ENCODE measurements at places on chromosomes 7 and 10. TPM values are rescaled to one million over a fixed set of nuclear protein-coding genes. Genes with fewer than 3 reads are reported as not detected.

Gene KLF14
- total RNA-seq: not detected

Gene PROSER2
- total RNA-seq: 15.0 TPM

Gene ADAM12
- 15.5 TPM for total RNA-seq

Gene MUC12
- not detected for total RNA-seq

Gene TMEM236
- total RNA-seq: 0.31 TPM

Gene RGS10
- total RNA-seq: 2.9 TPM

Gene CPN1
- not detected for total RNA-seq

Gene SPDYE6
- total RNA-seq: not detected

Gene OR2A7
- total RNA-seq: not detected

Gene TBC1D12
- total RNA-seq: 16.2 TPM

Gene CFTR
- not detected for total RNA-seq

Gene HOXA1
- total RNA-seq: 5.5 TPM

Gene FAM25G
- total RNA-seq: not detected

Gene CYP26A1
- total RNA-seq: not detected

Gene PTN
- 0.67 TPM for total RNA-seq

Gene SLC12A9
- 13.4 TPM for total RNA-seq

Gene TAS2R38
- total RNA-seq: not detected

Gene HSPA12A
- 5.4 TPM for total RNA-seq

Gene AZGP1
- total RNA-seq: not detected

Gene CYP3A4
- total RNA-seq: 0.11 TPM

Gene CASTOR2
- total RNA-seq: 18.9 TPM

Gene PNLIPRP3
- total RNA-seq: 0.56 TPM

Gene ARMH3
- 7.6 TPM for total RNA-seq

Gene PRRT4
- 4.2 TPM for total RNA-seq

Gene CRHR2
- total RNA-seq: not detected

Gene LIPA
- 45.4 TPM for total RNA-seq

Gene AKR1C1
- 60.1 TPM for total RNA-seq

Gene NDUFA5
- 104 TPM for total RNA-seq

Gene FKBP9
- 200 TPM for total RNA-seq

Gene POMZP3
- 14.6 TPM for total RNA-seq

Gene PNLIPRP1
- not detected for total RNA-seq

Gene ATP6V1F
- 172 TPM for total RNA-seq

Gene CUBN
- 0.40 TPM for total RNA-seq

Gene ZNF853
- total RNA-seq: 1.9 TPM

Gene NPC1L1
- not detected for total RNA-seq

Gene TMEM213
- total RNA-seq: not detected

Gene KIF11
- 1.9 TPM for total RNA-seq

Gene ASB10
- 0.99 TPM for total RNA-seq

Gene SLC13A1
- not detected for total RNA-seq

Gene TLX1
- total RNA-seq: not detected

Gene ACSM6
- not detected for total RNA-seq

Gene AKR1C8
- not detected for total RNA-seq

Gene ARID5B
- 15.9 TPM for total RNA-seq

Gene RASA4B
- total RNA-seq: 19.8 TPM

Gene HYAL4
- total RNA-seq: 0.21 TPM

Gene TBXAS1
- total RNA-seq: 0.21 TPM

Gene MRLN
- total RNA-seq: 432 TPM
